IPS-NIHi11 (cell line): ENCODE measurements at places on chromosomes 4 and X.

DNA sequence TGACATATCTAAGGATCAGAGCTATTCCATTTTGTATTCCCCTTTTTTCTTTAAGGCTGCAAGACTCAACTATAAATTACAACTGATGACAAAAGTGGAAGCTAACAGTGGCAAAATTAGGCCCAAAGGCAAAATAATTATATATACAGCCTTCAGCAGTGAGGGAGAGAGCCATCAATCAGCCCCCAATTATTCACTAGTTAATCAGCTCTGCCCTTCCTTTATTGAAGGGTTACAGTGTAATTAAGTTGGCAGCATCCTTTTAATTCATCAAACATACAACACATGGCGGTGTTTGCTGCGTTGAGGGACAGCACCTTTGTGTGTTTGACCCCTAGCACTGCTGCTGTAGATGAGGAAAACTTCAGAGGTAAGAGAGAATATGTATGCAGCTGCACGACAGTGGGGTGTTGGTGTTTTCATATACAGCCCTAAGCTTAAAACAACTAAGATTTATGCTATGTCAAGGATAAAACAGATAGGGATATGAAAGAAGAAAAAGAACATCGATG is 973.9 kb upstream of the POU3F4 start:
- DNase-seq, result no peak

DNA sequence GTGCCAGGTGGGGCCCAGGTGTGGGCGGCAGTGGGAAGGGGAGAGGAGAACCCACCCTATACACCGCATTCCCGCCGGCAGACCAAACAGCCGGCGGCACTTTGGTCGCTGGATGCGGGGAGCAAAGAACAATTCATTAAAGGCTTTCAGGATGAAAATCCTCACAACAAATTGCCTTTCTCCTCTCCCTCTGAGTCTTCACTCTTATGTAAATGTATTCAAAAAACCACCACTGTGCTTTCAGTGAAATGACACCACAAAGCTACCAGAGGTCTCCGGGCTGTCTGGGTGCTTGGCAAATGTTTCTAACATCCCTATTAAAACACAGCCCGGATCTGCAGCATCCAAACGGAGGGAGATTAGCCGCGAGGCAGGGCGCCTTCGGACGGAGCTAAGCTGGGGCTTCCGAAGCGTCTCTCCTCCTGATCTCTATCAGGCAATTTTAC is 171.8 kb upstream of the TBL1X start:
- DNase-seq, result peak; percentile 32

DNA sequence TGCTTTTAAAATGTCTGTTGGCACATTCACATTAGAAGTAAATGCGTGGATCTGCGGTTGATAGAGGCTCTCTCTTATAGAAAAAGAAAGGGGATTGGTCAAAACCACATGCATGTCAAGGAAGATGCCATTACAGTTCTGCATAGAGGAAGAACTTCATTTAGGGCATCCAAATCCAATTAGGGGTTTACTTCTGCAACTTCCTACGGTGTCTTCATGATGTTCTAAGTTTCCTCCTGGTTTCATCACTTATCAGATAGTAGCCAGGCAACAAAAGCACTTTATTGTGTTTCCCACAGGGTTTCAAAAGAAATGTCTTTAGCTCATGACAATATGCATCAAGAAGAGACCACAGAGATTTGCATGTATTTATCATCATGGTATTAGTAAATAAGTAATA is 136.0 kb upstream of the HPGD start:
- no peak for DNase-seq

GRCh38 chr4:27366104-27366823 is 505.6 kb downstream of the STIM2 start:
- DNase-seq, result no peak

DNA sequence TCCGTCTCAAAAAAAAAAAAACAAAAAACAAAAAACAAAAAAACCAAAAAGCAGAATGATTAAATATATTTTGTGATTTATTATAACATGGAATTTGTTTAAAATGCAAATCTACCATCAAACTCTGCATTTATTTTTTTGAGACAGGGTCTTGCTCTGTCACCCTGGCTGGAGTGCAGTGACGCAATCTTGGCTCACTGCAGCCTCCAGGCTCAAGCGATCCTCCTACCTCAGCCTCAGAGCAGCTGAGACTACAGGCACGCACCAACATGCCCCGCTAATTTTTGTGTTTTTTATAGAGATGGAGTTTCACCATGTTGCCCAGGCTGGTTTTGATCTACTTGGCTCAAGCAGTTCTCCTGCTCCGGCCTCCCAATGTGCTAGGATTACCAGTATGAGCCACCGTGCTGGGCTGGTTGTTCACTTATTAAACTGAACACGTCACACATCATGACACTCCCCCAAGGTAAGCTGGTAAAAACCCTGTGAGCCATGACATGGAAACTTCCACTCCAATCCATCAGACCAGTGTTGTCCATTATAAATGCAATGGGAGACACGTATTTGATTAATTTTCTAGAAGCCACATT is 45.7 kb downstream of the RBM47 start:
- no peak for DNase-seq

GRCh38 chrX:106899841-106900240 is 3.3 kb downstream of the RIPPLY1 start:
- no peak for DNase-seq

- no peak for DNase-seq
These were observed 39.5 kb upstream of the RASL11B start for GRCh38 chr4:52822583-52822971.

DNA sequence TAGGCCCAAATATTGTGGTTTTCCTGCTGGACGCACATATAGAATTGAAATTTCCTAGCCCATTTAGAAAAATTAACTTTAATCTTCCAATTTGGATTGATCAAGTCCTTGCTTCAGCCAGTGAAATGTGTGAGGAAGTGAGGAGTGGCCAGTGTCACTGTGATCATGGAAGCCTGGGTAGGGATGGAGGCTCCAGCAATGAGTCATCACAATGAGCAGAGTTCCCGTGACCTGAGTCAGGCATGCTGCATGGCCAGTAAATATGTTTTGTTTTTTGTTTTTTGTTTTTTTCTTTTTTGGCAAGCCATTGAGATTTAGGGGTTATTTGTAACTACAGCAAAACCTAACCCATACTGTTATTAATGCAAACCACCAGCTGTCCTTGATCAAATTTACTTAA is 52.1 kb downstream of the IDS start:
- no peak for DNase-seq

GRCh38 chrX:134625315-134625718 is 33.0 kb downstream of the PLAC1 start:
- no peak for DNase-seq

- peak; percentile 43 for DNase-seq
These were observed 110.2 kb upstream of the STX18 start for GRCh38 chr4:4651811-4652755.

DNA sequence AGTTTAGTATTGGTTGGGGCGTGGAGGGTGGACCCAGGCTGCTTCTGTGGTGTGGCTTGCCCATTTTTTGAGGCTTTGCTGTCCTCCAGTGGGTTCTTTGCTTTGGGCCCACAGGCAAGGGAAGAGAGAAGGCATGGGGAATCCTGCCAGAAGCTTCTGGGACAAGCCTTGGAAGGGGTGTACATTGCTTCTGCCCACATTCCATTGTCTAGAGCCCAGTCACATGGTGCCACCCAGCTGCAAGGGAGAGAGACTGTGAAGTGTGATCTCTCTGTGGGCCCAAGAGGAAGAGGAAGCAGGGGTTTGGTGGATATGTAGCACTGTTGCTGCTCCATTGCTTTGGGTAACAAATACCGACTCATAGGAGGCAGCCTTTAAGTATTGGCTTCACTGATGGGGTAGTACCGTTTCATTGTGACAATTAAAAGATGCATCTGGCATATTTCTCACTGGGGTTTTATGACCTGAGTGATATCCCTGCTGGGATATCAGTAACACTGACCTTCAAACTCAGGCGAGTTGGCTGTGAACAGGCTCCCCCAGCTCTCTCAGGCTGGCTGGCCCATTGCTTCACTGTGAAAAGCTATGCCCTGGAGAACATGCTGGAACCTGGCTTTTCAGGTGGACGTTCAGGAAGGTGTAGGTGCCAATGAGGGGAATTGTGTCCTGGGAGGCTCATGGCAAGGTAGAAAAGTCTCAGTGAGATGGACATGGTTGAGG is 85.9 kb downstream of the CLDN34 start:
- no peak for DNase-seq

GRCh38 chr4:187321711-187322110 is 598.1 kb upstream of the FAT1 start:
- no peak for DNase-seq

DNA sequence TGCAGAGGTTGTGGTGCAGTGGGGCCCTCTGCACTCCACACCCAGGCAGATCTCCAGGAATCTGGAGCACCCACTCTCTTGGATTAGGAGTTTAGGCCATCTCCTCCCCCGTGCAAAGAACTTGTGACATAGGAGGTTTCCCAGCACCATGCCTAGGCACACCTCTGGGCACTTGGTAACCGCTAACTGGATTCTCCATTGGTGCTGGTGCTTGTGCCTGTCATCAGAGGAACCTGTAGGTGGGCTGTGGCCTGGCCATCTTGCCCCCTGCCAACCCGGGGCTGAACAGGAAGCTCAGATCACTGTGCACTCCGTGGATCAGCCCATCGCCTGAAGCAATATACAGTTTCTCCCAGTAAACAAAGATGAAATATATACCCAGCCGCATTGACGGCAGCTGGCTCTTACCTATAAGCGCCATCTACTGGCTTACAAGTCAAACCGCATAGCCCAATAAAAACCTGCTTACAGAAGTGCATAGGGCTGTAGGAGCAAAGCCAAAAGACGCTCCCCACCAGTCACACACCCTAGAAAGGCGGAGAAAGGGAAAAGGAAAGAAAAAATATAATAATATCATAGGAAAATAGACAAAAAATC is 19.1 kb upstream of the TEX13B start:
- peak; percentile 36 for DNase-seq

DNA sequence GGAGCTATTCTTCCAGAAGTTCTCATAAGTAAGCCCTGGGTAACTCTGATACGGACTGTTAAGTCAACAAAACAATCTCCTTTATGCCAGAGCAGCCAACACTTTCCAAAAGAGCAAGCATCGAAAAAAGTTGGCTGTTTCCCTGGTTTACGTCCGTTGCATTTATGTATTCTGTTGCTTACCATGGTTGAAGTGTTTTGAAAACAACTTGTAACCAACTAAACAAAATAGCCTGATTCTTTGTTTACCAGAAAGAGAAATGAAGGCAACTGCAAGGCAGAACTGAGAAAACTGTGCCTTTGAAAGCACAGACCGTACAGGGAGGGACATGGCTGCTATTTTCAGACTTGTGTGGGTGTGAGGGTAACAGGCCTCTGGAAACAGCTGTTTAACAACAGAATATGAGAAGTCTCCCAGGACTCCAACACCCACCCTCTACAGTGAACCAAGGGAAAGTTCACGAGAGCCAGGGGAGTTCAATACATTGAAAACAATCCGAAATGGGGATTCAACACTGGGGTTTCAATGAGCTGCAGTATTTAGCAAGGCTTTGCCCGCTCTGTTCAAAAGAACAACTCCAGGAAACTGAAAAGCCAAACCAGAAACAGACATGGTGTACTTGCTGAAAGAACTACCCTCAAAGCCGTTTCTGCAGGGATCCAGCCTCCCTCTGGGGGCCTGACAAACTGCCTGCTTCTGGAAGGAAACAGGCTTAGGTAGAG is 95.8 kb upstream of the EGFL6 start:
- DNase-seq, result no peak

- DNase-seq, result no peak
These were observed 7.7 kb downstream of the ABCD1 start for GRCh38 chrX:153732401-153732800.

GRCh38 chr4:3234171-3235029 is 14.6 kb upstream of the MSANTD1 start:
- DNase-seq, result no peak

GRCh38 chr4:185504098-185505047 is 30.9 kb downstream of the PDLIM3 start:
- no peak for DNase-seq

DNA sequence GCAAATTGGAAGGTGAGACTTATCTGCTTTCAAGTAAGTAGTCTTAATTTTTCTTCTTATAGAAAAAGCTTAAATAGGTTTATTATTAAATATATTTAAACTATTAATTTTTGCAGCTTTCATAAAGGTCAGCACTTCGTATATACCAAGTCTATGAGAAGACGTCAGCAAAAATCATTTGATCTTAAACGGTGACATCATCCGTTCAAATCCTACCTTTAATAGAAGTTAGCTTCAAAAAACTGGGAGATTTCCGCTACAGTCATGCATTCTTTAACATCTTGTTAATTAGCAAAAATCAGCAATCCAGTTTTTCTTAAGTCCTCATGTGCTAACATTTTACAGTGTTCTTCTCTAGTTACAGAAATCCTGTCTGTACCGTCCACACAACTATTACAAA is 49.9 kb upstream of the PGRMC1 start:
- DNase-seq, result no peak

DNA sequence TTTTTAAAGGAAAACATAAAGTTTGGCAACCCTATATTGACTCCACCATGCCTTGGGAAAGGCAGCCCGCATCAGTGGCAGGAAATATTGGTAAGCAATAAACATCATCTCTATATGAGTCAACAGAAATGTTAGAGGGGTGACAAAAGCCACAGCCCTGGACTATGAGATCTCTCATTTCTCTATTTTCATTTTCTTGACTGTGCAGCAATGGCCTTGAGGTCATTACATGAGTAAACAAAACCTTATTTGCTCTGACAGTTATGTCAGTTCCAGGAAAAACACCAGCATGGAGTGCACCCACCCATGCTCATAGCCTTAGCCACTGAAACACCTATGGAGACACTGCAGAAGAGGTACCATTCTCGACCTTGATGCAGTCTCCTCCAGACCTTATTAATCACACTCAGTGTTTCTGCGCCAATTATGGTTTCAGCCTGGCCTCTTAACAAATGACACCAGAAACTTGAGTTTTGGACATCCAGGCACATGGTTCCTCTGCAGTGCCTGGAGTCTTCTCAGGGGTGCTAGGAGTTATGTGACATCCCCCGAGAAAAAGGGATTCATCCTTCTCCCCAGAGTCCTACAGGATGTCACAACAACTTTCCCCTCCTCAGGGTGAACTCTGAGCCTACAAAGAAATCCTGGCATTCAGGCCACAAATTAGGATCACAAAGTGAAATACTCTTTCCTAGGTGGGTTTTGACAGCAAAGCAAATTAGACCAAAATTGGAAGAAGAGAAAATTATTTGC is 16.0 kb upstream of the HPGD start:
- no peak for DNase-seq

DNA sequence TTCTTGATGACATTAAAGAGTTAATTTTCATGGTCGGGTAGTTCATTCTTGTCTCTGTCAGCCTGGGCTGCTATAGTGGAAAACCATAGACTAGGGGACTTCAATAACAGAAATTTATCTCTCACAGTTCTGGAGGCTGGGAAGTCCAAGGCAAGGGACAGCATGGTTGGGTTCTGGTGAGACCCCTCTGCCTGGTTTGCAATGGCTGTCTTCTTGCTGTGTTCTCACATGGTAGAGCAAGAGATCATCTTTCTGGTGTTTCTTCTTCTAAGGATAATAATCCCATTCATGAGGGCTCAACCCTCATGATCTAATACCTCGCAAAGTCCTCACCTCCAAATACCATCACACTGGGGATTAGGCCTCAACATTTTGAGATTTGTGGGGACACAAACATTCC is 50.1 kb downstream of the RHOH start:
- DNase-seq, result no peak
